ENCODE measurements at places on chromosomes 1 and 21.

DNA sequence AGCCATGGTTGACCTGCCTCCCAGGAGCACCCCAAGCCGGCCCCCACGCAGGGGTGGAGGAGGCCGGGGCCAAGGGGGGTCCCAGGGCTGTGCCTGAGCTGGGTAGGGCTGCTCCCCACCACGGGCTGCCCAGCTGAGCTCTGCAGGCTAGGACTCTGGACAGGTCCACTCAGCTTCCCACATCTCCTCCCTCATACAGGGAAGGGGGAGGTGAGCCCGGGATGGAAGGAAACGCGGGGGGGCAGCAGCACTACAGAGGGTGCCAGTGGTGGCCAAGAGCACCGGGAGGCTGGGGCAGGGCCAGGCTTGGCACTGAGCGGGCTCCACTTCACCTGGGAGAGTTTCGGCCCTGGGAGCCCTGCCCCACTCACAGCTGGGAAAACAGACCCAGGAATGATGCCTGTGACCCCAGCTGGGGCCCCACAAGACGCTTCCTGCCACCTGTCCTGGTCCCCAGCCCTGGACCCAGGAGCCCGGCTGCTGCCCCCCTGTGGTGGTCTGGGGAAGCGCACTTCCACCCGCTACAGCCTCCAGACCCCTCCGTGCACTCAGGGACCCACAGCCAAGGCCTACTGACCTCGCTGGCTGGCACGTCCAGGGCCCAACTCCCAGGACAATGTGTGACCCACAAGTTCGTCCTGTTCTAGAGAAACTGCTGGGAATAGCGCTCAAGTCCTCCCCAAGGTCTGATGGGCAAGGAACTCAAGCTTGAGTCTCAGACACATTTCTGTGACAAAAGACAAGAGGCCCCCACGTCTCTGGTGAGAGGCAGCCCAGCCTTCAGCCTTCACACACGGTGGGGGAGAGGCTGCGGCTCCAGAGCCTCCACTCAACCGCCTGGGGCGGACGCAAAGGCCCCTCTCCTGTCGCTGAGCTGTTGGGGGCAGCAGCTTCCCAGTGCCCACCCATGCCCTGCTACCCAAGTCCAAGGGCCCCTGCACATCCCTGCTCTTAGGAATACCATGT, 3.0 kb downstream of the AURKAIP1 start:
- peak; percentile 59 for DNase-seq

DNA sequence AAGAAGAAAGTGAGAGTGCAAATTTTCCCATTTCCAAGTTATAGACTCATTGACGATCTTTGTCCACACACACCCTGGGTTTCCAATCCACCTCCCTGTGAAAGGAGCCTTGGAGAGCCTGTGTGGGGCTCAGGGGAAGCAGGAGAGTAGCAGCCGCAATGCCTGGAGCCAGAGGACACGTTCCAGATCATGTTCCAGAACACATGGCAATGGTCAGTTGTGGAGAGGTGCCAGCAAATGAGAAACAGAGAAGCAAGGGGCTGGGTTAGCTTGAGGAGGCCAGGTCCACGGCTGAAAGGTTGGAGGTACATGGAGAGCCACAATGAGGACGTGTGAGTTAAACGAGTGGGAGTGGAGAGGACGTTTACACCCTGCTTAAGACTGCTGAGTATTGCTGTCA, 33.0 kb upstream of the SIPA1L2 start:
- DNase-seq: no peak

DNA sequence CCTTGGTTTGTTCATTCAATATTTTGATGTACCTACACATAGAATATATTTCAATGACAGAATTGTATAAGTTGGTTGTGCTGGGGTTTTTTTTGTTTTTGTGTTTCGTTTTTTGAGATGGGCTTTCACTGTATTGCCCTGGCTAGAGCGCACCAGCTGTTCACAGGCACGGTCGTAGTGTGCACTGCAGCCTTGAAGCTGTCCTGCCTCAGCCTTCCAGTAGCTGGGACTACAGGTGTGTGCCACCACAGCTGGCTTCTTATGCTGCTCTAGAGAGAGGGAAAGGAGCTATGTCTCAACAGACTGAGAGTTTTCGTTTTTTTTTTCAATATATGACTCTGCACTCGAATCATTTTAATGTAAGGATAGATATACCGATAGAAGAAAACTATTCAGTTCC, 102.6 kb downstream of the NTNG1 start:
- DNase-seq: no peak

- DNase-seq: peak; percentile 47
These were observed 20.9 kb upstream of the NCMAP start for GRCh38 chr1:24535021-24535424.

GRCh38 chr1:183435497-183435896, 17.3 kb upstream of the NMNAT2 start:
- DNase-seq: no peak

DNA sequence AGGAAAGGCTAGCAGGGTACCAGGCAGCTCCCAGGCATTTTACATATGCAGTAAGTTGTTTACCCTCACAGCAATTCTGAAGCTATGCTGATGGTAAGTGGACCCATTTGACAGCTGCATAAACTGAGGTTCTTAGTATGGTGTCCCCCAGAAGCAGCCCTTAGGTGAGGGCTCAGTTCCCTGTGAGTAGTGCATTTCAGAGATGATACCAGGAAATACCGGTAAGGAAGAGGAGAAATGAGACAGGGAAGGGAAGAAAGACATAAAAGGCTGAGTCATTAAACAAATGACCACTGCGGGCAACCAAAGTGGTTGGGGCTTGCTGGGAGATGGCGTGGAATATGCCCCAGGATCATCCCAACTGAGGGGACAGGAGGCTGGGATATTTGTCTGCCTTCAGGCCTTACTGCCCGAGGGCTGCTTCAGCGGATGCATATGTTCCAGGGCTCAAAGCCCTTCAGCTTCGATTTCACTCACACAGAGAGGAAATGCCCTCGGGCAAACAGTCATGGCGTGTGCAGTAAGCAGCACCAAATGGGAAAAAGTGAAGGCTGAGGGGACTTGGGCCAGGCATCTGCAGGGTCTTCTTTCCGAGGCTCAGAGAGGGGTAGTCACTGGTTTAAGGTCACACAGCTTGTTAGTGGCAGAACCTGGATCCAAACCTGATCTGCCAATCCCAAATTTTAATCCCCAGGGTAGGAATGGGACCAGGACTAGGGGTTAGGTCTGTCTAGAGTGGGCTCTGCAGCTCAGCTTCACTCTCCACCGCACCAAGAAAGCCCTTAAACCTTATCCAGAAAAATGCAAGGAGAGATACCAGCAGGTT, 133.7 kb upstream of the RUNX3 start:
- DNase-seq: no peak

- no peak for DNase-seq
These were observed 1141.3 kb downstream of the BRINP3 start for GRCh38 chr1:189336115-189337100.

- no peak for DNase-seq
These were observed 178.8 kb upstream of the VAMP3 start for GRCh38 chr1:7592120-7592798.

All from stimulated activated CD8-positive, alpha-beta memory T cell treated with anti-CD3 and anti-CD28 coated beads, Interleukin-4, amount 100 ng/mL, for 1 hour (primary cell).